ENCODE measurements at places on chromosomes 7 and 10.

GRCh38 chr7:120991161-120991560 lies 2.6 kb downstream of the CPED1 start:
- no peak for DNase-seq

- no peak for DNase-seq
These were observed 60.1 kb downstream of the ZNF783 start for GRCh38 chr7:149321978-149322541.

- no peak for DNase-seq
These were observed 257.2 kb downstream of the KIAA1217 start for GRCh38 chr10:24465891-24466818.

DNA sequence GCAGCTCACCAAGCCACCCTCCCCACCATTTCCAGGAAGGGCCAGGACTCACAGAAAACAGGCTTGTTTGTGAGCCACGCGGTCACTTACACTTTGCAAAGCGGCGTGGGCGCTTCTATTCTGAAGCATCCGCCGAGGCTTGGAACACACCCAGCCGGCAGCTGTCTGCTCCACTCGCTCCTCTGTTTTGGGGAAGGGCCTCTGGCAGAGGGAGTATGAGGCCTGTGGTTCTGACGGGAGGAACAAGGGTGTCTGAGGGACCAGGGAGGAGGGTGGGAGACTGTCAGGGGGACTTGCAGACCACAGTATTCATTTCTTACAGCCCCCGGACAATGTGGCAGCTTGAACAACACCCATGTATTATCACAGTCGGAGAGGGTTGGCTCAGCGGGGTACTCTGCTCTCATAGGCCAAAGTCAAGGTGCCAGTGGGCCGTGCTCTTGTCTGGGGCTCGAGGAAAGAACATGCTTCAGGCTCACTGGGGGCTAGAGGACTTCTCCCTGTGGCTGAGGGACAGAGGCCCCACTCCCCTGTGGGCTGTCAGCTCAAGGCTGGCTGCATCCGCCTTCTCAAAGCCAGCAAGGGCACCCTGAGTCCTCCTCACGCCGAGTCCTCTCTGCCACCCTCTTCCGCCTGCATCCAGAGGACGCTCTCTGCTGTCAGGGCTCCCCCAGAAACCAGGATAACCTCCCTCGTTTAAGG lies 60.4 kb upstream of the FAM20C start:
- DNase-seq = no peak

DNA sequence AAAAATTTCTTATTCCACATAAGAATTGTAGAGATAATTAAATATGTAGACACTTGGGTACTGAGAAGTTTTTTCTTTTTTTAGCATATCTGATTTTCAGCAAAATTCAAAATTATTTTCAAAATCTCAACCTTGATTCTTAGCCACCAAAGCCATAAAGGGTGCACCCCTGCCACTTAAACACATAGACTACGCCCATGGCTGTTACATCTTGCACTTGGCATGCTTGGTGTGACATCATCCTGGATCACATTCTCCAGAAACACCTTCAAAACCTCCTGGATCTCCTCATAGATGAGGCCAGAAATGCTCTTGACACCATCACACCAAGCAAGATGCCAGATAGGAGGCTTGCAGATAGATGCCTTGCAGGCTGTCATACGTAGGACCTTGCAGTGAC lies 89.1 kb upstream of the KLF14 start:
- no peak for DNase-seq

- DNase-seq = no peak
These were observed 116.9 kb downstream of the CDCA7L start for GRCh38 chr7:21828841-21829240.

DNA sequence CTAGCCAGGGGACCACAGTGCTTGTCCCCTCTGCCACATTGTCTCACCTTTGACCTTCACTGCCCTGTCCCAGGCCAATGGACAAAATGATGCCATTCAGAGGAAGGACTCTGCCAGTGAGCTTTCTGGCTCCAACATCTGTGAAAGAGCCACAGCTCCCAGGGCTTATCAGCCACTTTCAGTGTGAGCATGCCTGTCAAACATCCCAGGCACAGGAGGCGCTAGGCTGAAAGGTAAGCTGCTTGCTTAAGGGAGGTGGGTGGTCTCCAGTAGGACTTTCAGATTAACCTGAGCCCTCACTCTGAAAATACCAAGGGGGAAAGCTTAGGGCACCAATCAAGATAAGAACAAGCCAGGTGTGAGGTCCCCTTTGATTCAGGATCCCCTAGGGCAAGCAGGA lies 59.8 kb upstream of the GDF10 start:
- DNase-seq = no peak

DNA sequence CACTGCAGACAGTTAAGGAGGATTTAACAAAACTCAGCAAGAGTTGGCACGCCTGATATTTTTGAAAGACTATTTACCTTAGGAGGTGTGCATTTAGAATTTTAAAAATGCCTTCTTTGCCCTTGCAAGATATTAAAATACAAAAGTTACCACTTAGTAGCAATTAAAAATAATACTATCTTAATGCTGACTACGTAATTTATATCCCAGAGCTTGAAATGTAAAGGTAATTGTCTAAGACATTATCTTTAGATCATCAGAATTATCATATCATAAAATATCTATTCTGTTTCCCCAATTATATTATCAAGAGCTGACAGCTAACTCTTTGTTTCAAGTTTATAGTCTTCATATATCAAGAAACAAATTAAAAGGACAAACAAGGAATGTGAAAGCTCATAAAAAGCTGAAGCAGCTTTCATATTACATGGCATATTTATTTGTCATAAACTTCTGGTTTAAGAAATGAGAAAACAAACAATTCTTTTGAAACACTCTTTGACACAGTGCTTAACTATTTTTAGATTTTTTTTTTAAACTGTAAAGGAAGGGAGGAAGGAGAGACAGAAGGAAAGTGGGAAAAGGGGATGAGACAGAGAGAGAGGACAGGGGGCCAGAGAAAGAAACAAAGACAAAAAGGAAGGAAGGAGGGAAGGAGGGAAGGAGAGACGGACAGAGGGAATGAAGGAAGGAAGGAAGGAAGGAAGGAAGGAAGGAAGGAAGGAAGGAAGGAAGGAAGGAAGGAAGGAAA lies 73.5 kb downstream of the RTKN2 start:
- DNase-seq = no peak

DNA sequence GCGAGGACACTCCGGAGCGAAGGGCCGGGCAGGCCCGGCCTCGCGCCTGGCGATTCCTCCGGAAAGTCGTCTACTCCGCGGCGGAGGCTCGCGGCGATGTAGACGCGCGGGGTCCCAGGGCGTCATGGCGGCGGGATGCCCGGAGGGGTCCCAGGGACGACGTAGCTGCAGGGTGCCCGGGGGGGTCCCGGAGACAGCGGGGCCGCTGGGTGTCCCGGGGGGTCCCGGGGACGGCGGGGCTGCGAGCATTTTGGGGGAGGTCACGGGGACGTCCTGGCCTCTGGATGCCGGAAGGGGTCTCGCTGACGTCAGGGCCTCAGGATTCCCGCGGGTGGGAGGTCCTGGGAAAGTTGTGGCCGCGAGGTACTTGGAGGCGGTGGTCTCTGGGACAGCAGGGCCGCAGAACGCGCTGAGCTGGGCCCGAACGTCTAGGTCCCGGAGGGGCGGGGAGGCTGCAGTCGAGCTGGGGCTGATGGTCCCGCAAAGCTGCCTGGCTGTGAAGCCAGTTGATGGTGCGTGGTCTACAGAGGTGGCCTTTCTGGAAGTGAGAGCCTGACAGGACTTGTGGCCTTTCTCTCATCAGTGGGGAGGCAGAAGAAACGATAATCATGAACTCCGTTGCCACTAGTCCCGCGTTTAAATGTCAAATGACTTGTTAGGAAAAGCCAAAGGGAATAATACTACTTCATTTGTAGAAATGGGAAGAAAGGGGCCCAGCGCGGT lies 637 bp downstream of the HSPA14 start:
- DNase-seq = no peak

DNA sequence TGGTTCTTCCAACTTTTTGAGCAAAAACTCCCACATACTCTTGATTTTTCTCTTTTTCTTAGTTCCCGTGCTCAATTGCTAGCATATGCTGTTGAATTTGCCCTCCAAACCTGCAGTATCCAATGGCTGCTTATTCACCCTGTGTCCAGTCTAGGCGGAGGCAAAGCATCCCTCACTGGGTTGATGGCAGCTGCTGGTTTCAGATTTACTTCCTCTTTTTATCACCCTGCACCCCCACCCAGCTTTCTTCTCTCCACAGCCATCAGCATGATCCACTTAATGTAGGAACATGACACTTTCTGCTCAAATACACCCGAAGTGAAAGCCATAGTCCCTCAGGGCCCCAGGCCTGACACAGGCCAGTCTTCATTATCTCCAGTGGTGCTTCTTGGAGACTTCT lies 87.6 kb upstream of the ADARB2 start:
- DNase-seq = no peak

- no peak for DNase-seq
These were observed 35.6 kb upstream of the INSIG1 start for GRCh38 chr7:155262031-155262430.

- DNase-seq = no peak
These were observed 67.2 kb downstream of the ADD3 start for GRCh38 chr10:110074758-110075671.

DNA sequence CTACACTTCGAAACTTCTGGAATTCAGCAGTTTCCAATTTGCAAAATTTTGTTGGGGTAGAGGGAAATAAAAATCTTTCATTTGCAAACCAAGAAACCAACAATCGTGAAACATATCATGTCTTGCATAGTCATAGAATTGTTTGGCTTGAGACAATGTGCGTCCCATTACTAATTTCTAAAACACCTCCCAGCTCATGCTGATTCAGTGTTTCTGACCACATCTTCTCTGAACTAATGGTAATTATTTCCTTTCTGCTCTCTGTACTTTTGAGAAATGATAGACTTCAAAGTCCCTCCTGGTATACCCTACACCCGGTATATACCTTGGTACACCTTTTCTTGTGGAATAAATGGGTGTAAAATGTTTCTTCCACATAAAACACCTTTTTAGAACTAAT lies 41.8 kb upstream of the TSPAN13 start:
- no peak for DNase-seq

DNA sequence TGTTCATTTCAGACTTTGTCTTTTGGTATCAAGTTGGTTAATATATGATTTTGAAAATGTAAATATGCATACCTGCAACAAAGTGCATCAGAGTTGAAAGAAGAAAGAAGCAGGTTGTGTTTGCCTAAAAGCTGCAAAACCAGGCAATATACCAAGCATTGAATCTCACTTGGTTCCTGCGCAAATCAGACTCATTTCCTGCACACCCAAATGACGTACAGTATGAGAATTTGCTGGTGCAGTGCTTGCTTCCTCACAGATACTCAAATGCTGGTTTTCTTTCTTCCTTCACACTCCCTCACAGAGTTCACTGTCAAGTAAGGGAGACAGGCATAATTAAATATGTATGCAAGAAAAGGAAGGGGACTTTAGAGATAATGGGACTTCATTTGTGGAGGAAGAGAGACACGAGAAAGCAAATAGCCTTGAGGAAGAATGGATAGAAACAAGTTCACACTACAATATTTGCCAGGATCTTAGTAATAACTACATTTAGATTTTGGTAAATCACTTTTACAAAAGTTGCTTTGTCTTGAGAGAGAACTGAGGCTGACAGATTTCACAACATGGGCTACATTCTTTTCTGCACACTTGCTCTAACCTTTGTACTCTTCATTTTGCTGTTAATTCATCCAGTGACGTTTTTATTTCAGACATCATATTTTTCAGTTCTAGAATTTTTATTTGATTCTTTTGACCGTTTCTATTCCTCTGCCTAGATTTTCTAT lies 56.9 kb upstream of the AOAH start:
- DNase-seq = no peak

DNA sequence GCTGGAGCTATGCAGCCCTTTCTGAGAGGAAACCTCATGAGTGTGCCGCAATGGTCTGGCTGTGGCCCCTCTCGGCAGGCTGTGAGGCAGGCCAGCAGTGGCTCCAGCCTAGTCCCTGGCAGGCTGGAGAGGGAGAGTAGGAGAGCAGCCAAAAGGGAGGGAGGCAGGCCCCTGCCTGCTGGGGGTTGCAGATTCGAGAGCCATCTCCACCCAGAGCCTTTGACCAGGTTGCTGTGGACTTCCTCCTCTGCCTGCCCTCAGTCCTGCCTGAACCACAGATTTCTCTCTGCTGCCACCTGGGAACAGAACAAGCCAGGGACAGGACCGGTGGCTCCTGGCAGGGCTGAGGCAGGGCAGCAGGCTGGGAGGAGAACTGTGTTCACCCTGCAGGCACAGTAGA lies 13.9 kb downstream of the PAX2 start:
- DNase-seq = no peak

DNA sequence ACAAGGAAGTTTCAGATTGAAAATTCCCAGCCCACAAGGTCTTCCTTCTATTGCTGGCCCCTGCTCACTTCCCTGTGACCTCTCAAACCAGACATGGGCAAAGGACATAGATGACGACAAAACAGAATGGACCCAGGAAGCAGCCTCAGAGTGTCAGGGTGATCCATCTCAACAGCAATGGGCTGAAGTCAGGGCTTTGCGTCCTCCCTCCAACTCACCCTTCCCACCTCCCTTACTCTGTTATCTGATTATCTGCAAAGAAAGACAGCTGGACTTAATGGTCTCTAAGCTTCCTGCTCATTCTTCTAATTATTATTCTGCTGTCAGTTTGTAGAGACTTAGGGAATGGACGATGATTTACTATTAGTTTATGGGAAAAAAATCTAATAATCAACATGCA lies 115.9 kb downstream of the PIP4K2A start:
- DNase-seq = no peak

DNA sequence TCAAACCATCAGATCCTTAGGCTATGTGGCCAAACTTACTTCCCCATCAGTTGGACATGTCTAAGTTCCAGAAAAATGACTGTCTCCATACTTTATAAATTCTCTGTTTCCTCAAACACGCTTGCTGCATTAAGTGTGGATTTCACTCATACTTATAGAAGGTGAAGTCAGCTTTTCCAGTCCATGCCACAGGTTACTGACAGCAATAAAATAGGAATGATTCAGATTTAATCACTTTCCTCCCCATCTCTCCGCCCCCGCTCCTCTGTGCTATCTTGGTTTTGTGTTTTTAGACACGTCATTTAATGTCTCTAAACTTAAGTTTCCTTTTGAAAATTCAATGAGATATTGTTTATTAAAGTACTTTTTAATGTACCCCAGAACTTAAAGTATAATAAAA lies 1098.0 kb upstream of the C7orf33 start:
- no peak for DNase-seq

DNA sequence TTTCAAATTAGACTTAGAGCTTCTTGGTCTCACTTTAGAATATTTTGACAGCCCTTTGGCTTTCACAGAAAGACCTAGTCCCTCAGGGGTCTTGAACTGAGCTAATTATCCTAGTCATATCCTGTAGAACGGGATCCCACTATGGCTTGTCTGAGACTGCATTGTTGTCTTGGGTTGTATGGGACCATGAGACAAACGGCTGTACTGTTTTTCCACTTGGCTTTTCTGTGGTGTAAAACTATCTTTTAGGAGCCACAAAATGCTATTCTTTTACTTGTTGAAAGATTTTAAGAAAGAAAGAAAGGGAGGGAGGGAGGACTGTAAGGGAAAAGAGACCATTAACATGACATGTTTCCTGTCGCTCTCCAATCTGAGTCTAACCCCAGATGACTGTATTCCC lies 432.5 kb downstream of the AUTS2 start:
- DNase-seq = no peak

DNA sequence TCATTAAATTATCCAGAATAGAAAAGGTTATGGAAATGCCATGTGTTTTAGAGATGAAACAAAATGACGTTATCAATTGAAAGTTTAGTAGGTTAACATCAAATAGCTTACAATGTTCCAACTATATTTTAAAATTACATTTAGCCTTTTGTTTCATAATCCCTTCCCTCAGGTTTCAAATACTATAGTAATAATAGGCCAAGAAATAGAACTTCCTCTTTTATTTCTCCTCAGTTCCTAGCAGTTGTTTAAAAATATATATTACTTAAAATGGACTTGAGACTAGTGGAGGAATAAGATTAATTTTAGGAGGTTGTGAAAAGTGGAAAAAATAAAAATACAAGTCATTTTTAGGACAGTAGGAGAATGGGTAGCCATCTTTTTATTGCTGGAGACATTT lies 16.4 kb upstream of the PDSS1 start:
- no peak for DNase-seq
